ENCODE measurements at places on chromosomes 7 and 10. TPM values are rescaled to one million over a fixed set of nuclear protein-coding genes. Genes with fewer than 3 reads are reported as not detected.

DNA sequence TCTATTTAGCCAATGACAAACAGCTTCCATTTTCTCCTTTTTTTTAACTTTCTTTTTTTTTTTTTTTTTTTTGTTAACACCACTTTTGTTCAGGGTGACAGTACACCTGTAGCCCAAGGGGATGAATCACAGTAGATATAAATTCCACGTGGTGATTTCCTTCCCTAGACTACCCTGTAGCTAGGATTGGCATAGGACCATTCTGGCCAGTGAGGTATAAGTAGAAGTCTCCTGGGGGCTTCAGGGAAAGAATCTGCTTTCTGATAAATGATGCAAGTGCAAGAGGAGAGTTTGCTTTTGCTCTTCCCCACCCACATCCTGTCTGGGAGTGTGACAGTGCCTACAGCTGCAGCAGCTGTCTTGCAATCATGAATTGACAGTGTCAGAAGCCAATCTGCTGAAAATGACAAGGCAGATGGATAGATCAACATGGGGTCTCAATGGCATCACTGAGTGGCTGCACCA lies 63.2 kb upstream of the TOMM7 start:
- no peak for DNase-seq

- no peak for DNase-seq
These were observed 1.5 kb upstream of the GRID1 start for GRCh38 chr10:86368046-86368445.

DNA sequence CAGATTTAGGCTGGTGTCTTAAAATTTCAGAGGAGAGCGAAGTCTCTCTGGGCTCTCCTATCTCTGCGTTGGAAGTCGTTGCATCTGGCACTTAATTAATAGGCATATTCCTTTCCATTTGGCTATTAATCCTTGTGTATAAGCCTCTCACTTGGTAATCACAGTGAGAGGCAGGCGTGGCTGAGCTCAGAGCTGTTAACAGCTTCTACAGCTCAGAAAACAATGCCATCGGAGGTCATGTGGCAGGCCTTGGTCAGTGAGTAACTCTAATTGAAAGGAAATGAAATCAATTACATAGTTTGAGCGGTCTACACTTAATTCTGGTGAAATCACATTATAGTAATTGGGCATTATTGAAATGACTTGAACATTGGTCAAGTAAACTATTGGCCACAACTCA lies 135.1 kb downstream of the DPY19L1 start:
- DNase-seq: no peak

DNA sequence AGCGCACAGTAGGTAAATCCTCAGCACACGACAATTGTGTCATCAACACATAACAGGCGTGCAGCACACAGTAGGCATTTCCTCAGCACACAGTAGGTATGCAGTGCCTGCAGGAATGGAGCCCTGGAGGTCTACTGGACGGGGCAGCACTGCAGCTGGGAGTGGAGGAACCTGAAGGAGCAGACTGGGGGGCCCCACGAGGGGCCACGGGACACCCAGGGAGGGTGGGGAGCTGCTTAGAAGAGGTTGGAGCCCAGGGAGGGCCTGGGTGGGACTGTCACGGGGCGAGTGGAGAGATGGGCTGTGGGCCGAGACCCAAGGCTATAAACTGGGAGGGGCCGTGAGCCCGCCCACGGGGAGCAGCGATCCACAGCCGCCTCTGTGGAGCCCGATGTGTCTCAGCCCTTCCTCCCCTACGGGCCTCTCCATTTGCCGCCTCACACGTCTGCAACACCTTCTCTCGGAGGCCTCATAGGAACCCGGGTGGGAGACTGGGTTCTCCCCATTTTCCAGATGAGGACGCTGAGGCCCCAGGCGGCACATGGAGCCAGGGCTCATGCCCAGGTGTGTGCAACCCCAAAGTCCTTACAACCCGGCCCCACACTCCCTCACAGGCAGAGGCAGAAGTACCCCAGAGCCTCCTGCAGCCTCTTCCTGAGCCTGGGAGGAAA lies 101.5 kb downstream of the MICALL2 start:
- no peak for DNase-seq

DNA sequence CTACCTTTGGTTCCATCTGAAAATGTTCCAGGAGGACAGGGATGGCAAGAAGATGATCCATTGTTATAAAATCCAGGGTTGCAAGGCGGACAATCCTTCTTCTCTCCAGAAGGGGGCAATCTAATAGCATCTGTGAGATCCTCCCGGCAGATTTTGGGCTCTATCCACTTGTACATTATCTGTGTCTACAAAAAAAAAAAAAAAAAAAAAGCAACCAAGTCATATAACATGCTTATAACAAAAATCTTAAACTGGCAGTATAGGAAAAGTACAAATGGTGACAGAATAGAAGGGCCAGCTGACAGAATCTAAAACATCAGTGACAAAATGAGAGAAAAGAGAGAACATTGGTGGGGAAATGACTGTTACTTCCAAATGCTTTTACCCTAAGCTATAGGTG lies 132.7 kb downstream of the ELAPOR2 start:
- DNase-seq: peak; percentile 33

GRCh38 chr10:3532644-3533043 lies 252.4 kb downstream of the KLF6 start:
- DNase-seq: peak; percentile 77

DNA sequence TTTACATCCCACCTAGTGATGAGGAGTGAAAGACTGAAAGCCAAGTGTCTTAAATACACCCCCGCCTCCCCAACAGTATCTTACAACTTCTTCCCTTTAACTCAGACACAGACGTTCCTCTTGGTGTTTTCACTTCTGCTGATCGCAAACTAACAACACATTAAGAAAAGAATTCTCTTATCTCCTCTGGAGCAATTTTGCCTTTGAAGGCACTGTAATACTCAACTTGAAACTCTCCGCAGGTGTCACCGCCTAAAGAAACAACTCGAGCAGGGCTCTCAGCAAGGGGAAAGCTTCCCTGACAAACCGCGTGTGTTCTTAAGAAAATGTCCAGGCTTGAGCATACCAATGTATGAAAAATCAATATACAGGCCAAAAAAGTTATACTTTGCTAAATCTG lies 452 bp downstream of the SEMA3C start:
- no peak for DNase-seq

DNA sequence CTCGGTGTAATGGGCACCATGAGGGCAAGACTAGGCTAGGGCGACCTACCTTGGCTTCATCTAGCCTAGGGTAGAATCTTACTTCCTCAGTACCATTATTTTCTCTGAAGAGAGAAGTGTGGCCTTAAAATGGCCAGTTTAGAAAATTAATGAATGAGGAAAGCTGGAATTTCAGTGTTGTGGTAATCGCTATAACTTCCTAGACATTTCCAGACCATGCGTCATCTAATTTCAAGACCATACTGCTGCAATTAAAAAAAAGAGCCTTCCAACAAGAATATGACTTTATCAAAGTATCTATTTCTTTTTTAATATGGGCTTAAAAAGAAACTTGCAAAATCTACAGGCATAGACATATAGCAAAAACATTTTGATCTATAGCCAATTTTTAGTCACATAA lies 68.5 kb downstream of the CPVL start:
- DNase-seq: no peak

- DNase-seq: no peak
These were observed 48.3 kb upstream of the SEPHS1 start for GRCh38 chr10:13396369-13396768.

GRCh38 chr7:158820656-158821055 lies 8.7 kb downstream of the ESYT2 start:
- DNase-seq: no peak

DNA sequence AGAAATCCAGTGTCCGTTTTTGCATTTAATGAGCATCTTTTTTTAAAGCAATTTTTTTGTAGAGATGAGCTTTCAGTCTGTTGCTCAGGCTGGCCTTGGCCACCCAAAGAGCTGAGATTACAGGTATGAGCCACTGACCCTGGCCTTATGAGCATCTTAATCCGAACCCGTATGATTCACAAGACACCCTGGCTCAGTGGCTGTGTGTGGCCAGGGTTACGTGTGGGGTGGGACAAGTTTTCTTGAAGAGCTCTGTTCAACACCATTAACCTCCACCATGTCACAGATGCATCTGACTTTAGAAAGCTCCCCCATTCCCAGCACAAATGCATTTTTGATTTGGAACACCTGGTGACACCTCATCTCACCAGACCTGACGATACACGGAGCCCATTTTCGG lies 166.5 kb upstream of the PITRM1 start:
- DNase-seq: no peak

DNA sequence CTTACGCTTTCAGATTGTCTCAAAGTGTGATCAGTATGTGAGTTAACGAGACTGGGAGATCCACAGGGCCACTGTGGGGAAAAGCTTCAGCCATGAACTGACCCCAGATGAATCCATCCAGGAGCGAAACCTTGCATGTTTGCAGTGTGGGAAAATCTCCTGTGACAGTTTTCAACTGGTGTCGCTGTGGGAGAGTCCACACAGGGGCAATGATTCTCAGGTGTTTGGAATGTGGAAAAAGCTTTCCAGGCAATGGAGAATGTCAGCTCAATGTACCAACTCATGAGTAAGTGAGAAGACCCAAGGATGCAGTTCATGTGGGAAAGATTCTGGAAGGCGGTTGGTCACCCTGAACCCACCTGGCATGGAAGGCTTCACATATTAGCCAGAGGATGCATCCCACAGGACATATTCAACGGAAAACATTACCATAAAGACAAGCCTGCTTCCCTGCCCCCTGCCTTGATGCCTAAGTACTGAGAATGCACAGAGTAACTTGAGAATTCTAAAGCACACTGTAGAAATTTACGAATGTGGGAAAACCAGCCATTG lies 204.1 kb upstream of the BMPER start:
- DNase-seq: no peak

DNA sequence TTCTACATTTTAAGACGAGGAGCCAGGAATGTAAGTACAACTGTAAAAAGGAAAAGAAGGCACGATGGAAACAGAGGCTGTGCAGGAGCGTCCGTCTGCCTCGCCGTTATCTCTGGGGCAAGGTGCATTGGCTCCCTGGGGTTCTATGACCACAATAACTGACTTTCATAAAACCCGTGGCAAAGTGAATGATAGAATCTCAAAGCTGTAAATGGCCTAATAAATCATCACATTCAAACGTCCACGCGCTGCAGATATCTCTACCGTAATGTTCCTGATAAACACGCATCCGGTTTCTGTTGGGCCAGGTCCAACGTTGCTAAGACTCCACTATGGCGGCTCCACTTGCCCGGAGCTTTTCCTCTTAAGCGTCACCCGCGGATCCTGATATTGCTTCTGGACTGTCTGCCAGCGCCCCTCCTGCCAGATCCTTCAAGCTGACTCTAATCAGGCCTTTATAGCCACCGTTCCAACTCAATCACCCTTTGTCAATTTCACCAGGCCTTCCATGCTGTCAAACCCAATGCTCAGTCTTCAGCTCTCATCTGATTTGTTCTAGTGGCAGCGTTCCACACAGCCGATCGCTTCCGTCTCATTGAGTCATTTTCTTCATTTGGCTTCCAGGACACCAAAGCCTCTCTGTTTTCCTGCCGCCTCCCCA lies 265.6 kb upstream of the FOXK1 start:
- no peak for DNase-seq

DNA sequence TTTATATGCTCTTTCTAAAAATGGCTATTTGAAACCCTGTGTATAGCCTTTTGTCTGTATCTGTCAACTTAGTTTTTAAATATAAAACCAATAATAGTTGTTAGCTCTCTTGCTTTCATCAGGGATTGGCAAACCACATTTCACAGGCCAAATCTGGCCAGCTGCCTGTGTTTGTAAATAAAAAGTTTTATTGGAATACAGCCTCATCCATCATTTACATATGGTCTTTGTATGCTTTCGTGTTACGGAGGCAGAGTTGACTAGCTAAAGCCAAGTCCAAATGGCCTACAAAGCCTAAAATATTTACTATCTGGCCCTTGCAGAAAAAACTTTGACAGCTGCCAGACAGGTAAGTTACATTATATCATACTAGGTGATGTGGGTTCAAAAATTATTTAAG lies 235.0 kb downstream of the BICC1 start:
- DNase-seq: no peak

The HSPA12A gene
- total RNA-seq: 18.1 TPM

The LBX1 gene
- not detected for total RNA-seq

The TNS3 gene
- total RNA-seq: 50.5 TPM

The DNAH11 gene
- total RNA-seq: 0.06 TPM

The GIMAP6 gene
- total RNA-seq: not detected

The SERPINE1 gene
- 42.4 TPM for total RNA-seq

The CHST3 gene
- 49.3 TPM for total RNA-seq

The SFTPA1 gene
- total RNA-seq: not detected
